ENCODE measurements at places on chromosomes 7 and 10.

GRCh38 chr7:51013218-51013786 lies 230.6 kb upstream of the GRB10 start:
- no peak for DNase-seq

- no peak for DNase-seq
Measured at GRCh38 chr10:36608251-36608650, 517.1 kb upstream of the ANKRD30A start.

GRCh38 chr7:77320714-77321113 lies 95.4 kb downstream of the GSAP start:
- DNase-seq = no peak

DNA sequence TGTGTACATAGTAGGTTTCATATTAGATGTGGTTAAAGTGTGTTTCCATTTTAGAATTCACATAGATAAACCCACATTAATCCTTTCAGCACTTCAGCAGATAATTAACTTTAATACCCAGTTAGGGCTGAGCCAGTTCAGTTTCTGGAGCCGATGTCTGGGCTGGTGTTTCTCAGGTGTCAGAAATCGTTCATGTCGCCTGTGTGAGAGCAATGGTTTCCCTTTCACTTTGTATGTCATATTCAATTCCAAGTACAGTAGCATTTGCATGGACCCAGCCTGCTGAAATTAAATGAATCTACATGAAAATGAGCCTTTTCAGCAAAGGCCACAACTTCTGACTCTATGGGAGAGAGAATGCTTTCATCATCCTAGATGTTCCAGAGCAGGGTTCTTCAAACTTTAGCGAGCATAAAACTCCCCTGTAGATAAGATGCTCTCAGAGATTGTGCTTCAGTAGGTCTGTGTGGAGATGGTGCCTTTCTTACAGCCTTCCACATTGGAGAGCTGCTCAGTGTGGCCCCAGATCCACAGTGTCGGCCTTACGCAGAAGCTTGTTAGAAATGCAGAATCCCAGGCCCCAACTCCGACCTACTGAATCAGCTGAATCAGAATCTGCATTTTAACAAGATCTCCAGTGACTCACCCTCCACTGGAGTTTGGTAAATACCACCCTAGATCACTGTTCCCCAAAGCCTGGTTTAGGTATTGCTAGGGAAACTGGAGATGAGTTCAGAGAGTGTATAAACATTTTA lies 19.6 kb downstream of the WIPF3 start:
- DNase-seq = no peak

GRCh38 chr7:129343099-129343700 lies 91.0 kb upstream of the STRIP2 start:
- no peak for DNase-seq

DNA sequence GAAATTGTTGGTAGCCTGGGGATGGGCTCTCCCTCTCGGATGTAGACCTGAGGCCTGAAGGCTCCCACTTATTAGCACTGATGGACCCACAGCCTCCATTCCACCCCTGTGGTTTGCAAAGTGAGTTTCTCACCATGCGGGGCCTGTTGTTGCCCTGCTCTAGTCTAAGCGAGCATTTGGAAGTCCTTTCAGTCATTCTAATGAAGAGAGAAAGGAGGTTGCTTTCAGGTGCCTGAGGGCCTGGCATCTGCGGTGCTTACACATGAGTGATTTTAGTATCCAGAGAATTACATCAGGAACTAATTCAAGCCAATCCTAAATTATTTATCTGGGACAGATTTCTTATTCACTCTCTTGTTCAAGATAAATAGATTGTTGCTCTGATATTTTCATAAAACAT lies 61.6 kb downstream of the NAMPT start:
- DNase-seq = no peak

- no peak for DNase-seq
Measured at GRCh38 chr7:1749864-1750466, 79.9 kb downstream of the ELFN1 start.

GRCh38 chr7:26729150-26729775 lies 135.1 kb downstream of the SKAP2 start:
- DNase-seq = no peak

- DNase-seq = no peak
Measured at GRCh38 chr7:106692450-106693051, 31.6 kb upstream of the CCDC71L start.

GRCh38 chr7:149714910-149715471 lies 58.4 kb downstream of the ZNF467 start:
- no peak for DNase-seq

DNA sequence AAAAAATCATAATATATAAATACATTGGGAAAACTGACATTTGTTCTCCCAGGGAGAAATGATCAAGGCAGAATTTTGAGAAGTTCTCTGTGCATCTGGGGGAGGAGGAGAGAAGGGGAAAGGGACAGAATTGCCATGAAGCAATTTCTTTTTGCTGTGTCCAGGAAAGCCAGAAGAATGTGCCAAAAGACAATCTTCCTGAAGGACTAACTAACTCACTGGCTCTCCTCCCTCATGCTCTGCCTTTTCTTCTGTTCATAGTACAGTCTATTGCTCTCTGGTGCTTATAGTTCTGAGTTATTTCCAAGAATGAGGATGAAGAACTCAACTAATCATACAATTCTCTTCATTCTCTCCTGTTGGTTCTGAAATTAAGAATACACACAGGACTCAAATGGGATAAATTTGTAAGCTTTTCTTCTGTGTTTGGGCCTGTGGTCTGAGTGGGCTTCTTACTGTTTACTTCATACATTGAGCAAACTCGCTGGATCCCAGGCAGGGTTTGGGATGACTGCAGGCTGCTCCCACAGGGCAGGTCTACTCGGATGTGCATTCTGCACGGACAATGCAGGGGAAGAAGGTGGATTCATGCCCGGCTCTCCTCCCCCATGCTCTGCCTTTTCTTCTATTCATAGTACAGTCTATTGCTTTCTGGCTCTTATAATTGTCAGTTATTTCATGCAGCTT lies 22.2 kb upstream of the FAM171A1 start:
- no peak for DNase-seq

DNA sequence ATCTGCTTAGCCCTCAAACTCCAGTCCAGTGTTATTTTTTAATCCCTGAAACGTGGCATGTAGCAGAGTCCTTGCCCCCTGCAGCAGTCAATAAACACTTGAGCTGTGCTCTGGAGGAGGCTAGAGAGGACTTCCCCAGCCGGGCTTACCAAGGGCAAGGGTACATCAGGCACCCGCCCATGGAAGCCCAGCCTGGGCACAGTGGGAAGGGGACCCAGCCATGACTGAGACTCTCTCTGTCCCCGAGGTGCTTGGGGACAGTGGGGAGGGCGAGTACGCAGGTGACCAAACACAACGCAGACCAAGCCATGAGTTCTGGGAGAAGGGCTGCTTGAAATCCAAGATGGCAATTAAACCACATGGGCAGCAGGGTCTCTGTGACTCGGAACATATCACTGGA lies 45.2 kb downstream of the EBF3 start:
- no peak for DNase-seq

- DNase-seq = no peak
Measured at GRCh38 chr7:123492485-123492884, 41.9 kb downstream of the IQUB start.

GRCh38 chr7:77991656-77992055 lies 193.1 kb downstream of the PHTF2 start:
- DNase-seq = no peak

DNA sequence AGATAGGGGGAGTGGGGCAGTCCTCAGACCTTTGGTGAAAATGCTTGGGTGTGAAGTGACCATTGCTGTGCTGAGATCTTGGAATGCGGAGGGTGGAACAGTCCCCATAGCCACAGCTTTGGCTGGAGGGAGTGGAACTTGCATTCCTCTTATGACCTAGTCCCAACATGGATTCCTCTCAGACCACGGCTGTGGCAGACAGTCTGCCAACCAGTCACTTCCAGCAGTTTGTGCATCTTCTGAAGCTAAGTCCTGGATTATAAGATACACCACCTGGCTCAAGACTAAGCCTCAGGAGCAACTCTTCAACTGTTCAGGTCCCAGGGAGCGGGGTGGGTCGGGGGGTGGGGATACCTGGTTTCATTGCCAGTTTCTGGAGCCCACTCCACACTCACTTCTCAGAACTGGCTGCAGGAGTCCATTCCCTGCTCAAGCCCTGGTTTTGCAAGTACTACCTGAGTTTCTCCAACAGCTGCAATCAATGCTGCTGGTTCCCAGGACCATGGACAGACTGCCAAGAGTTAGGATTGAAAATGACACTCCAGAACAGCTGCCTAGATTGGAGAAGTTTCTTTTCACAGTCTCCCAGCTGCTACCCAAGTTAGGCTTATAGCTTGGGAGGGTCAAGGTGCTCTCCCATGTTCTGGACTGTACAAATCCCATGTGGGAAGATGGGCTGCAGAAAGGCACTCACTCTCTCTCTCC lies 29.1 kb upstream of the DGKB start:
- DNase-seq = no peak

- no peak for DNase-seq
Measured at GRCh38 chr10:103637011-103637410, 143.5 kb downstream of the NEURL1 start.

- no peak for DNase-seq
Measured at GRCh38 chr10:121509796-121510195, 88.4 kb downstream of the FGFR2 start.

DNA sequence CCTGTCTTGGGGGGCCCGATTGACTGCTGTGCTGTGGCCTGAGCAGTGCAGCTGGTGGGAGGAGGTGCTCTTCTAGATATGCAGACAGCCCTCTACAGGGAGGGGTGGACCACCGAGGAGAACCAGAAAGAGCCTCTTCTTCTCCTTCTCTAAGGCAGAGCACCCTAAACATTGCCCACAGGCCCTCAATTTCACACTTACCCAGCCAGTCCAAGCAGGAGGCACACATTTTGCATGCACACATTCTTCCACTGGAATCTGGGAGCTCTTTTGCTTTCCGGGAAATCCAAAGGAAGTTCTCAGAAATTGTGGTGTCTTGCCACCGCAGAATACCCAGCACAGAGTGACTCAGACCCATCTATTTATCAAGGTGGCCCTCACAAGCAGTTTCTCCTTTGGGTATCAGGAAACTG lies 45.8 kb downstream of the EEPD1 start:
- DNase-seq = no peak

DNA sequence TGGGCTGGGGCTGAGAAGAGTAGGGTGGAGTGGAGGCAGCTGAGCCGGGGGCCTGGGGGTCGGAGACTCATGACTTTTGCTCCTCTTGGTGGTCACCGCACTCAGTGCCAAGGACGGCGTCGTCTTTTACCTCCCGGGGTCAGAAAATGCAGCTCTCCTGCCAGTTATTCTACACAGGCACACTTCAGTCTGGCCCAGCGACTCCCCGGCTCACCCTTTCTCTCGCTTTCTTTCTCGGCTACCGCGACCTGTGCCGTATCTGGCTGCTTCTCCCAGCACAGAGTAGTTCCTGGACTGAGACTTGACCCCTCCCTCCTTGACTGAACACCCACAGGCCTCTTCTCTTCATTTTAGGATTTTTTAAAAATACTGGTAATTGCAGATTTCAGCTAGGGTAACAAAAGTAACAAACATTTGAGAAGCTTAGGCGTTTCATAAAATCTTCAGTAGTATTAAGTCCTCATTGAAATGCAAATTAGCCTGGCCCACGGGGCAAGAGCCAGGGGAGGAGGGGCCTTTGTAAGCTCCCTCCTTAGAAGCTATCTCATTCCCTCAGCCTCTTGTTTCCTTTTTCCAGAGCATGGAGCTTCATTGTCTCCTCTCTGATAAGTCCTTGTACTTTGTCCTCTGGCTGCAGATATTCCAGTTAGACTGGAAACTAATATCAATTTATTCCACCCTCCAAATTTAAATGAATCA lies 1.1 kb upstream of the PRLHR start:
- no peak for DNase-seq

- DNase-seq = no peak
Measured at GRCh38 chr10:23192712-23193434, 761 bp downstream of the PTF1A start.

- peak; percentile 12 for DNase-seq
Measured at GRCh38 chr7:116499168-116500077, at the start of gene CAV2. TSS of gene CAV2 (plus strand) at chr7:116499738. CDS start at chr7:116499782, 44 bp downstream.

DNA sequence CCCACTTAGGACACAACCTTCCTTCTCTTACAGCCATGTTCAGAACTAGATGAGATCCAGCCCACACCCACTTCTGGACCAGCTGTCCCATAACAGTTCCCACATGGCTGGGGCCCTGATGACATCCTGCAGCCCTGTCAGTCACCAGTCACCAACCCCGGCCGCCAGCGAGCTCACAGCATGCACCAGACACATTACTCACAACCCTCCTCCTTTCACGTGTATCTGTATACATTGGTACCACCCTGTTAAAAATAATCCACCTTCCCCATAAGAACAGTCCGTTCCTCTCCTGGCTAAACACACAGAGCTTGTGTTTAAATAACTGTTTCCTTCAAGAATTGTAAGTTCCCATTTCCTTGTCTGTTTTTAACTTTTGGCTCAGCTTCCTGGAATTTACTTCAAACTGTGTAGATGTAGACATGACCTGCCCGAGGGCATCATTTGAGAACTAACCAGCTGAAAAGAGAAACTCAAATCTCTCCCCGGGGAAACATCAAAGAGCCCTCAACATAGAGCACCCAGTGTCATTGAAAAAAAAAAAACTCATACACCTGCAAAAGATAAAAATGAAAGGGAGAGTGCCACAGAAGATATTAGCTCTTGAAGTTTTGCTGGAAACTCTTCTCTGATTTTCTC lies 26.0 kb upstream of the PRLHR start:
- DNase-seq = no peak

- no peak for DNase-seq
Measured at GRCh38 chr10:50318129-50318528, 66.8 kb upstream of the ASAH2 start.

- no peak for DNase-seq
Measured at GRCh38 chr10:74898201-74898976, 72.0 kb downstream of the KAT6B start.

- no peak for DNase-seq
Measured at GRCh38 chr10:58857251-58857805, 319.1 kb upstream of the PHYHIPL start.

GRCh38 chr10:33796680-33797079 lies 462.2 kb upstream of the NRP1 start:
- no peak for DNase-seq

- no peak for DNase-seq
Measured at GRCh38 chr7:157853076-157853788, 516.4 kb downstream of the DNAJB6 start.

- DNase-seq = no peak
Measured at GRCh38 chr10:91629715-91630549, 2.9 kb downstream of the PPP1R3C start.

DNA sequence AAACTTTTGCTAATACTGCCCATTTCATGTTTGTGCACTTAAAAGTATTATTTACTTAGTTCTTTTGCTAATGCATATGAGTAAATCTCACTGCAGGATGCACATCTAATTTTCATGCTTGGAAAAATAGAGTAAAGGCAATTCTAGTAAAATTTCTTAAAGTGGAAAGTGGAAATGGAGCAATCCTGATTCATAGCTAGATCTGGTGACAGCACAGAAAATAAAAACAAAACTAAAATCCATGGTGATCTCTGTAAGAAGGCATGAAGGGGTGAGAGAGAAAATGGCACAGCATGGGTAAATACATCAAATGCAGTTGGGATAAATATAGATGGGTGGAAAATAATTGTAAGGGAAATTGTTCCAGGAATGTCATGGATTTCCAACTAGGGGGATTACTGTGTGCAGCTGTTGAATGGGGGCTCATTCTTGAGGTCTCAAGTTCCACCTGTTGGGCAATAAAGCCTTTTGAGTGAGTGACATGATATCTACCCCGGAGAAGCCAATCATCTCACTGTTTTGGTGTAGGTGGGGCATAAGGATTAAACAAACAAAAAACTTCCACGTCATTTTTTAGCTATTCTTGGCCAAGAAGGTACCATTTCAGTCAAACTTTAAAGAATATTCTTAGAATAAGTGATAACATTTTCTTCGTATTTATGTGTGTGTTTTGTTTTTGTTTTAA lies 1.7 kb upstream of the MCU start:
- DNase-seq = no peak
